ENCODE measurements at places on chromosomes 6 and 20.
A peak's percentile ranks its signal among the peaks of the same experiment; 100 is the strongest.

DNA sequence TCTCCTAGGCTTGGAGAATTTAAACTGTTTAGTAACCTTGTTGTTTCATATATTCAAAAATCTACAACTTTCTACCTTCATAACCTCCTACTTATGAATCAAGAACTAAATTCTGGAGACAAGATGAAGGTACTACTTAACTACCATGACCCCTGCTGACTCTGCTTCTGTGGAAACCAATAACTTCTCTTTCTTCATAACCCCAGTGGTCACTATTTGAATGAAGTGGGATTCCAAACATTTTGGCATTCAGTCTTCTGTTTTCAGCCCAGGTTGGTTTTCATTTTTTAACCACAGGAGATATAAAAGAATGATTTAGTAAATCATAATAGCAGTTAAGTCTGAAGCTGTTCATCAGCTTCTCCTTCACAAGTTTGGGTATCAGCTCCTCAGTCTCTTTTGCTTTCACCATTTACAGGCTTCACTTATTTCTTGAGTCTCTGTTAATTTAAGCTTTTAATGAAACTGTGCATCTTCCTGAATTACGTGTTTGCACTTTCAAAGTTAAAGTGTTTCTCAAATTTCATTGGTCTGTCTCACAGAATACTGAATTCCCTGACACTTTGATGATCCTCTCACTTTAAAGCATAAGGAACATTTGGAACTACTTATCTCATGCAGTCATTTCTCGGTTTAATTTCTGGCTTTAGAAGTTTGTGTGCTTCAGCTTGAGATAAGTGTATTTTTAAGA, 9.5 kb downstream of the SENP6 start:
- no peak for DNase-seq

- no peak for DNase-seq
Measured at GRCh38 chr20:15379681-15380296, 1042.4 kb upstream of the FLRT3 start.

GRCh38 chr6:112253841-112254816, at the start of gene LAMA4:
Gene LAMA4, minus strand, starts transcription at chr6:112254567. Its CDS starts 417 bp downstream, at chr6:112254150.
- DNase-seq = no peak

DNA sequence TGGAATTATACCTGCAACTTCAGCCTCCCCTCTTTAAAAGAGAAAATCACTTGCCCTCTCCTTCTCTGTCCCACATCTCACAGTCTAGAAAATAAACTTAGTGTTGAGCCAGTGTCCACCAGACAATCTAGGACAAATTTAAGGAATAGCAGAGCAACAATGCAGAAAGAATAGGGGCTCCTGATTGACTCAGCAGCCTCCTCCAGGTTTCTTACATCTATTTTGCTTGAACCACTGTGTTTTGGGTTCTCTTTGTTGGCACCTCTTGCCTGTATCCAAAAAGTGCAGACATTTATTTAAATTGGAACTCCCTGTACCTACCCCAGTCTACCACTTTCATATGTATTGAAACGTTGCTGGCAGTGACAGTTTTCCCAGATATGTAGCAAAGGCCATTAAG, 133.7 kb upstream of the HSF2 start:
- DNase-seq = no peak

DNA sequence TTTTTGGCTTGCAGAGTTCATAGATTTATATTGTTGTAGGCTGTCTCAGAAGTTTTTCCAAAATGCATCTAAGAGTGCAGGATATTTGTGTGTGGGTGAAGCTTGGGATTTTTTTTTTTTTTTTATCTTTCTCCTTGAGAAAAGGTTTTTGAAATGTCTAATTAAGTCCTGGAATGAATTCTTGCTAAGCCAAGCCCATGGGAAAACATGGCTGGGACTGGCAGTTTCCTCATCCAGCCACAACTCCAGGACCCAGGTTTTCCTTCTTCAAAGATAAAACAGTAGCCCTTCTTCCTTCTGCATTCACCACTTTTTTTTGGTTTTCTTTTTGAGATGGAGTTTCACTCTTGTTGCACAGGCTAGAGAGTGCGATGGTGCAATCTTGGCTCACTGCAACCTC, 242.5 kb upstream of the JAG1 start:
- DNase-seq = no peak

DNA sequence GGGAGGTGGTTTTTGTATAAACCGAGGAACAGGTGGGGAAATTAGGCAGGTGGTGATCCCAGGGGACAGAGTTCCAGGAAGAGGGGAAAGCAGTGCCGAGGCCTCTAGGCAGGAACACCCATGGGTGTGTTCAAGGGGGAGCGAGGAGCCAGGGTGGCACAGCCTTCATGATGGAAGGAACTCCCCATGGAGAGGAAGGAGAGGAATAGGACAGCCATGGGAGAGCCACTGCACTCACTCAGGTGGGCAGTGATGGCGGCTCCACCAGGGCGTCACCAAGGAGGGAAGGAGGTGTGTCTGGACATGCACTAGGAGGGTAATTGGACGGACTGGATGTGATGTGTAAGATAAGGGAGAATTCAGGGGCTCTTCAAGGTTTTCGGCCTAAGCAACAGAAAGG, 98.2 kb downstream of the THBS2 start:
- DNase-seq = no peak

GRCh38 chr6:14026831-14027539, 90.6 kb upstream of the CD83 start:
- no peak for DNase-seq

GRCh38 chr6:149503276-149503675, 18.5 kb upstream of the ZC3H12D start:
- no peak for DNase-seq

DNA sequence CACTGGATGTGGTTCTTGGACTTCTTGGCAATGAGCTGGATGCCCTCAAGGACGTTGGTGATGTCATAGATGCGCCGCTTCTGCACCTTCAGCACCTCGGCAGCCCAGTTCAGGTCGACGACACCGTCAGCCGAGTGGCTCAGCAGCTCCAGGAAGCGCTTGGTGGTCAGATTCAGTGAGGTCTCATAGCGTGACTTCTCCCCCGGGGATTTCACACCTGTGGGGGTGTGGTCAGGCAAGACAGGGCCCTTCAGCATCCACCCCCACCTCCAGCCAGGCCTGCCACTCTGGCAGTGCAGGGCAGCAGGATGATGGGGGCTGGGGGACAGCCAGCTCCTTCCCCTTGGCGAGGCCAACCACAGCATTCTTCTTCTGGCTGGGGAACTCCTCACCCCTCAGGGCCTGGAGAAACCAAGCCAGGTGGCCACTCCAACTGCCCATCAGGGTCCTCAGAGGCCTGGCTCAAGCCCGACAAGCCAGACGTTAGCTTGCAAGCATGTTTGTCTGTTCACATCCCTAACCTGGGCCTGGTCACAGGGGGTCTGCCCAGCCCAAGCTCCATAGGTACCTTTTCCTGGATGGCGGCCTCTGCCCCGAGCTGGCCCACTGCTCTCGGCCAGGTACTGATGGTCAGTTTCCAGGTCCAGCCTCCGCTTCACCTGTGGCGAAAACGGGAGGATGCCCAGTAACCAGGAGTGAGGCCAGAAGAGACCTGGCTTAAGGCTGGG, 5.7 kb upstream of the NECAB3 start:
- no peak for DNase-seq

DNA sequence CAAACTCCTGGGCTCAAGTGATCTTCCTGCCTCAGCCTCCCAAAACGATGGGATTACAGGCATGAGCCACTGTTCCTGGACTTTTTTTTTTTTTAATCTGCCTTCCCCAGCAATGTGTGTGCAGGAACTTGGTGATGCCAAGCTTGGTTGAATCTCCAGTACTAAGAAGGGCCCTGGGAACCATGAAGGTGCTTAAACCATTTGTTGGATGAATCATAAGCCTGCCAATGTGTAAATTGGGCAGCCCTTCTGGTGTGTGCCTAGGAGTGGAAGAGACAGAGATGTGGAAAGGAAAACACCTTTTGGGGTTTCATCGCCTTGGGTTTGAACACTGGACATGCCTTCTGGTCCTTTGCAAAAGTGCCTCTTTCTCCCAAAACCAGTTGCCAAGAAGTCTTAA, 7.1 kb upstream of the SPO11 start:
- peak; percentile 5 for DNase-seq

Measured in lower leg skin (tissue), 4 donors.